ENCODE measurements at places on chromosomes 3 and 15.
A peak's percentile ranks its signal among the peaks of the same experiment; 100 is the strongest.

DNA sequence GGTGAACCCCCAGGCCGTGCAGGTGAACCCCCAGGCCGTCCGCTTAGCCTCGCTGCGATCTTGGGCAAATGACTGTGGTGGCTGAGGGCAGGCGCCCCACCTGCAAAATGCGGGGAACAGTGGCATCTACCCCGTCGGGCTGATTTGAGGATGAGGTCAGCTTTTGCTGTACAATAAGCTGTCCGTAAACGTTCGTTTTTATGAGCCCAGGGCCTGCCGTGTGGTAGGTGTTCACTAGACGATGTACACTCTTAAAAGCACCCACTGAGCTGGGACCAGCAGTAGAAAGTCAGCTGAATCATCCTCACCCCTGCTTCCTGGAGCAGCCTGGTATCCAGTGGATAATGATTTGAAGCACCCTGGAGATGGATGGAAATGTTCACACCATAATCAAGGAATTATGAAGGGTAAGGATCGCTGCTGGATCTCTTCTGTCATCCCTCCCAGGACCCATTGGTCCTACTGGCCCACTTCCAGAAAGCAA is 943 bp upstream of the PCSK6 start:
- DNase-seq: no peak

- DNase-seq: no peak
Measured at GRCh38 chr3:109930582-109930981, 593.2 kb upstream of the DPPA4 start.

- DNase-seq: no peak
Measured at GRCh38 chr15:77901921-77902750, 175.4 kb downstream of the TBC1D2B start.

GRCh38 chr3:71753701-71754609 is at the start of gene GPR27:
Gene GPR27 (plus strand): TSS chr3:71753855. CDS start chr3:71754050, 195 bp downstream.
- peak; percentile 39 for DNase-seq

GRCh38 chr3:124373524-124373923 is 356.7 kb upstream of the UMPS start:
- DNase-seq: no peak
